ENCODE measurements at places on chromosomes 5 and 9.

- no peak for DNase-seq
Observed at GRCh38 chr5:38923661-38924451, 78.0 kb downstream of the OSMR start.

DNA sequence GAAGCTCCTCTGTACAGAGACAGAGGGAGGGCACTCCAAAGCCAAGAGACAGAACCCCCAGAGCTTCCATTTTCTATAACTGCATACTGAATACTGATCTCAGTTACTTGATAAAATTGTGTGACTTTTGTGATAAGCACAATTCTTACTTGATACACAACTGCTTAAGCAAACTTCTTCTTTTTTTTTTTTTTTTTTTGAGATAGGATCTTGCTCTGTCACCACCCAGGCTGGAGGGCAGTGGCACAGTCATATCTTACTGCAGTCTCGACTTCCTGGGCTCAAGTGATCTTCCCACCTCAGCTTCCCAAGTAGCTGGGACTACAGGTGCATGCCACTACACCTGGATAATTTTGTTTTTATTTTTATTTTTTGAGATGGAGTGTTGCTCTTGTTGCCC is 252.1 kb upstream of the ZNF608 start:
- no peak for DNase-seq

GRCh38 chr5:169583101-169583423 is 511 bp upstream of the SPDL1 start:
- no peak for DNase-seq

- no peak for DNase-seq
Observed at GRCh38 chr5:2866662-2867372, 115.3 kb upstream of the IRX2 start.

DNA sequence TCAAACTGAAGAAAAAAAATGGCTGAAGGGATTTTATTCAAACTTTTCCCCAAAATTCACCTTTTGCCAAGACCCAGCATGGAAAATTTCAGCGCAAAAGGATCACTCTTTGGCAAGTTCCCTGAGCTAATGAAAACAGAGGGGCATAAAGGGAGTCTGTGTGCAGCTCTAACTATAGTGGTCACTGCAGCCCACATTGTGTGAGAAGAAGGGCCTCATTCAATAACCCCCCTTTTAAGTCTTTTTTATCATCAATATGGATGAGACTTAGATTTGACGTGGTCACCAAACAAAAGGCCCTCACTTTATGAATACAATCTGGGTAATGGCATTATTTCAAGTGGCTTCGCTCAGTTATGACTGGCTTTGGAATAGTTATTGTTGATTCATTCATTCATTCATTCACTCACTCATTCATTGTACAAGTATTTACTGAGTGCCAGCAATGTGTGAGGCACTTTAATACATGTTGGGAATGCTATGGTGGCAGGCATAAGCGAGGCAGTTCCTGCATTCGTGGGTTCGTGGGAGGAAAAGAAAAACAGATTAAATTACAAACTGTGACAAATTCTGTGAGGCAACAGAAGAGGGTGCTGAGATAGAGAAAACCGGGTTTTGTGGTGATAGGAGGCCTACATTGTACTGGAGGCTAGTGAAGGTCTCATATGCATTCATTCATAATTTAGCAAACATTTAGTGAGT is 145.7 kb upstream of the KLF4 start:
- DNase-seq = no peak

GRCh38 chr9:122119166-122119521 is 26.0 kb upstream of the TTLL11 start:
- no peak for DNase-seq
